ENCODE measurements at places on chromosomes 7 and 10.

DNA sequence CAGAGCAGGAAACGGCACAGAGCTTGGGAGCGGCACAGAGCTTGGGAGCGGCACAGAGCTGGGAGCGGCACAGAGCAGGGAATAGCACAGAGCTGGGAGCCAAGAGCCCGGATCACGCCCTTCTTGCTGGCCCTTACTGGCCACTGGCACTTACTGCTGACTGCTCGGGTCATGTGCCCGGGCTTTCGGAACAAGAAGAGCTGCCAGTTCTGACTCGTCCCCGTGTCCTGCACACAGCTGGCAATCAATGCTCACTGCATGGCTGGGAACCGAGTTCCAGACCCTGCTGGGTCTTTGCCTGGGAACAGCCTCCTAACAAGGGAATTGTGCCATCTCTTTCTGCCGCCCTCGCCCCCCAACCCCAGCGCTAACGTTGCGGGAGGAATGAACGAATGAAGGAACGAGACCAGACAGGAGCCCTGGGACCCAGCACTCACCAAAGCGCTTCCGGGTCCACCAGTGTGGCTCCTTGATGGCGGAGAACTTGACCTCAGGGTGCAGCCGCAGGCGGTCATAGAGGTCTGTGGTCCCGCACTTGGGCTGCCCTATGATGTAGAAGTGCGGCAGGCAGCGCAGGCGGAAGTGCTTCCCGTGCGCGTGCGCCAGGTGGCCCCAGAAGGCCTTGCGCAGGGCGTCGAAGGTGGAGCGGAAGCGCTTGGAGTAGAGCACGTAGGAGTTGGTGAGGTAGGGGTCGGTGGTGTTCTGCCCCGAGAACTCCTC is 49.1 kb downstream of the CHST15 start:
- DNase-seq, result no peak

DNA sequence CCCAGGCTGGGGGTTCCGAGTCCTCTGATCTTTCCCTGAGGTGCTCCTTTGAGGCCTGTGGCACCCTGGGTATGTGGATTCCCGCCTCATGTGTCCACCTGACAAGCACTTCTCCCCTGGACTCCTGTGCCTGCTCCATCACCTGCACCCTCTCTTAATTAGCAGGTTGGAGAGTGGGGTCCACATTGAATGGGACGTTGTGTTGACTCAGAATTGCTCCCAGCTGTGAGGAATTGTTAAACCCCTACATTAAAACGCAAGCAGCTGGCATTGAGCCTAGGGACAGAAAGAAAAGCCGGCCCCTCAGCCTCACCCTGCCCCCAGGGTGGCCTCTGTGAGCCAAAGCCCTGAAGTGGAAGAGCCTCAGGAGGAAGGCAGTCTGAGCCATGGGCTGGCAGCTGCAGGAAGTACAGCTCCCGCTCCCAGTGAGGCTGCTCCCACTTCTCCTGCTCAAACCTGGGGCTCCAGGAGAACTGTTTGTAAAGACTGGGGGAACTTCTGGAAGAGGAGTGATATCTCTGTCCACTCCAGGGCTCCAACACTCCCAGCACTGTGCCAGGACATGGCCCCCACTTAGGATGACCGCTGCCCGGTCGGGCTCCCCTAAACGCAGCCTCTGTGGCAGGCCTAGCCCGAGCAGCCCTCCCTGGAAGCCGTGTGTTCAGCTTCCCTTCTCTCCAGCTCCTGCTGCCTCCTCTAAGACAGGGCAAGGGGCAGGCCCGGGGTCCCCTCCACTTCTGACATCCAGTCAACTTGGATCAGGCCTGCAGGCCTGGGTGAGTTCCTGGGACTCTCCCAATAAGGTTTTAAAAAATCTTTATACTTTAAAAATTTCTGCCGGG is 1.8 kb upstream of the OPN4 start:
- DNase-seq, result peak; percentile 30

DNA sequence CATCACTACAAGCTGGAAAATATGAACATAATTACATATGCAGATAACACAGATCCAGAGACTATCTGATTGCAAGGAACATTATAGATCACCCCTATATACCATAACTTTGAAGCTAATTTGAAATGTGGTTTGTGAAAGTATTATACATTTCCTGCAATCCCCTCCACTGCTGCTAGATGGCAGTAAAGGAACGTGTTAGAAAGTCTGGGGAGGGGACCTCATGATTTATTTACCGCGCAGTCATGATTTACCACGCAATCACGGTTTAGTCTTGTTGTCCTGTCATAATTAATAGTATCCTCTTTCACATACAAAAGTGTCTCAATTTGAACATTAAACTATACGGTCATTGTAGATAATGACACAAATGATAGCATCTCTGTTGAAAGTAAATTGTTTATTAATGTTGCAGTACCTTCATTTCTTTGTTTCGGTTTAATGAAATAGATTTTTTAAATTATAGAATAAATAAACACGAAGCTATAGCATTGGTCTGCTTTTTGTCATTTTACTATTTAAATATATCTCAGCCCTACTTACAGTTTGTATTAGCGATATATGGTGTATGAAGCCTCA is 145.3 kb upstream of the PRSS1 start:
- peak; percentile 74 for DNase-seq

- peak; percentile 57 for DNase-seq
Measured at GRCh38 chr7:106205621-106206222, 79.1 kb downstream of the NAMPT start.

GRCh38 chr7:92359801-92360200 is 87.5 kb upstream of the GATAD1 start:
- peak; percentile 66 for DNase-seq

Measured in fibroblast of the aortic adventitia (primary cell).